ENCODE measurements at places on chromosomes 12 and 14.

DNA sequence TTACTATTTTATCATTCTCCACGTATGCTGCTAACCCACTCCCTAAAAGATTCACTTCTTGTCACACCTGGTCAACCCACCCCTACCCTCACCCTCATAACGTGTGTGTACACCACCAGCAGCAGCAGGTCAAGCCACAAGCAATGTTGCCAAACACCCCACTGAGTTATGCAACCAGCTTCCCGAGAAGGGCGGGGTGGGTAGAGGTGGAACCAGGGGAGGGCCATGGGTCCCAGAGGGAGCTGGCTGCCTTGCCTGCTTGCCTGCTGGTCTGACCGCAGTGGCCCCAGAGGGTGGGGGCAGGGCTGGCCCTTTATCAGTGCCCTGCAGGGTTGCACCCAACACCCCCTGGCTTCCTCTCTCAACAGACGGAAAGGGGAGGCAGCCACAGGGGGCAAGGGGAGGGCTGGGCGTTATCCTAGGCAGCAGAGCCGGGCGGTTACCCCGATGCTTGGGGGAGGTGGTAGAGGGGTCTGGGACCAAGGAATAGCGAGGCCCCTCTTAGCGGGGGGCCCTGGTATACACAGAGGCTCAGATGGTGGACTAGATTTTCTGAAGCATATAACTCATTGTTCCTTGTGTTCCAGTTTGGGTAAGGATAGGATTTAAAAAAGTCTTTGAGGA, 3.5 kb upstream of the NFE2 start:
- no peak for DNase-seq

DNA sequence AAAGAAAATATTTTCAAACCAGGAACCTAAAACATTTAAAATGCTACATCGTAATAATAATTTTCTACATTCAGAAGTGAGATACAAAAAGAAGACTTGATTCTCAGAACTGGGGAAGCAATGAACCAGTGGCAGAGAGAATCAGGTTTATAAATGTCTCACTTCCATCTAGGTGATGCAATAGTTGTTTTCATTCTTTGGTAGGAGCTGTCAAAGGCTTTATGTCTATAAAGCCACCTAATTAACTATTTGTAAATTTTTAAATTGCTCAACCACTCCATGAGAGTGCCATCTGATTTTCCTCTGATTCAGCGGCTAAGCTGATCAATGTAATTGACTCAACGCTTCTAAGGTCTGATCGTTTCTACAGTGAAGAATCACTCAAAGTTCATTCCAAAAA, 66.1 kb downstream of the ARMH4 start:
- no peak for DNase-seq

- DNase-seq: no peak
Measured at GRCh38 chr14:57999471-57999870, 133.6 kb upstream of the SLC35F4 start.

GRCh38 chr14:57212919-57213318, 55.8 kb downstream of the EXOC5 start:
- DNase-seq: no peak

DNA sequence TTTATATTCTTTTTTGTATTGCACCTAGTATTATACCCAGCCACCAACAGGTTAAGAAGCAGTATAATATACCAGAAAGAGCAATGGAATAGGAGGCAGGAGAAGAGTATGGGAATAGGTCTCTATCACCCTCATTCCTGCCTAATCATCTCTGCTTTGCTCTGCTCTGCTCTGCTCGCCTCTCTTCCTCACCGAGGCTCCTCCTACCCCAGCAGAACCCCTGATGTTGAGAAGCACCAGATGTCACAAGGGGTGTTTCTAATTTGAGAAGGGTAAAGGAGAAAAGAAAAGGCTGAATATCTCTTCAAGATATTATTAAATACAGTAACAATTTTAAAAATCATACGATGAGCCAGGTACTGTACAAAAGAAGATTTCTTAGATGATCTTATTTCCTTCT, 89.0 kb downstream of the STON2 start:
- DNase-seq: no peak

GRCh38 chr14:104094709-104095425, 9.4 kb downstream of the ASPG start:
- peak; percentile 58 for DNase-seq

DNA sequence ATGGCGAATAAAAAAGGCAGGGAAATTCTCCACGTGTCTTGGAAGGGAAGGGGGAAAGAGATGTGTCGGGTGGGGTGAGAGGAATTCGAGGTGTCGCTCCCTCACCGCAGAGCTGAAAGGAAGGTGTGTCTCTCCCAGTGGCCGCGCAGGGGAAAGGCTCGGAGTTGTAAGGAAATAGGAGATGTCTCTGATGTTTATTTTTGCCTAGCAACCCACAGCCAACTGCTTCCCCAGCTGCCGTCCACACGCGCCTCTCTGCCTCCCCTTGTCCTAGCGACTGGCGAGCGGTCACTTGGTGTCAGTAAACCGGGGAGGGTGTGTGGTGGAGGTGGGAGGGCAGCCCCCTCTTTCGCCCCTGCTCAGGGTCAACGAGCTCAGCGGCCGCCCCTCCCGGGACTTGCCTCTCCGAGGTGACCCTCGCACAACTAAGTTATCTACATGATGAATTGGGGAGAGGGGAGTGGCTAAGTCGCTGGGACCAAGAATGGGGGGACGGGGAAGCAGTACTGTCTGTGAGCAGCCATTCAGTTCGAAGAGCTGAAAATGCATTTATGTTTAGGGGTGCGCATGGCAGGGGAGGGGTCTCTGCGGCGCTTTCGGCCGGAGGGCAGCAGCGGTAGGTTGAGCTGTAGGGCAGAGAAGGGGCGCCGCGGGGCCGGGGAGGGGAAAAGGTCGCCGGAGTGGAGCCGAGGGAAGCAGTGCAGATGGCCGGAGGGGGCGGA, 585 bp upstream of the DYRK2 start:
- DNase-seq: peak; percentile 16

DNA sequence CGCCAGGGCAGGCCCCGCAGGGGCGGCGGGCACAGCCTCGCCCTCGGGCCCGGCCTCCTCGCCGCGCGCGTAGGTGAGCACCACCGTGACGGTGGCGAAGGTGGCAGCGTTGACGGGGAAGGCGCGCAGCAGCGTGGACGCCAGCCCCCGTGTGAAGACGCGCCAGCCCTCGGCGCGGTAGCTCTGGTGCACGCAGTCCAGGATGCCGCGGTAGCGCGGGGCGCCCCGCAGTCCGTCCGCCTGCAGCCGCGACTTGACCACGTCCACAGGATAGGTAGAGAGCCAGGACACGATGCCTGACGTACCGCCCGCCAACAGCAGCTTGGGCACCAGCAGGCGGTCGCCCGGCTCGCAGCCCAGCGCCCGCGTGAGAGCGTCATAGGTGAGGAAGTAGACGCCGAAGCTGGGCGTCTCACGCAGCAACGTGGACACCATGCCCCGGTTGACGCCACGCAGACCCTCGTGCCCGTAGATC, 13.9 kb downstream of the SLC25A29 start:
- DNase-seq: no peak

DNA sequence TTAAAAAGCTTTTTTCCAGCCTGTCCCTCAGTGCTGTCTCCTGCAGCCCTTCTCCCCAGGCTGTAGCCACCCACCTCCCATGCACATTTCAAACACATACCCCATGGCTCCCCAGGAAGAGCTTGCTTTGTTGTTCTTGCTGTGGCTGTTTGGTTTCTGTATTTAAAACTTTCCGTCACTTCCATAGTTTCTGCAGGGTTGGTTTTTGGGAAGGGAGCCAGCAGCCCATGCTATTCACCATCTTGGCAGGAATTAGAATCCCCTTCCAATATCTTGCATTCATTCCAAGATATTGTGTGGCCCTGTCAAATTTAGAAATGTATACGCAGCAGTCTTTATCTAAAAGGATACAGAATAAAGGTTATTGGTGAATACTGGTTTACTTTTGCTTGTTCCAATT, 29.6 kb downstream of the CFAP251 start:
- DNase-seq: no peak

DNA sequence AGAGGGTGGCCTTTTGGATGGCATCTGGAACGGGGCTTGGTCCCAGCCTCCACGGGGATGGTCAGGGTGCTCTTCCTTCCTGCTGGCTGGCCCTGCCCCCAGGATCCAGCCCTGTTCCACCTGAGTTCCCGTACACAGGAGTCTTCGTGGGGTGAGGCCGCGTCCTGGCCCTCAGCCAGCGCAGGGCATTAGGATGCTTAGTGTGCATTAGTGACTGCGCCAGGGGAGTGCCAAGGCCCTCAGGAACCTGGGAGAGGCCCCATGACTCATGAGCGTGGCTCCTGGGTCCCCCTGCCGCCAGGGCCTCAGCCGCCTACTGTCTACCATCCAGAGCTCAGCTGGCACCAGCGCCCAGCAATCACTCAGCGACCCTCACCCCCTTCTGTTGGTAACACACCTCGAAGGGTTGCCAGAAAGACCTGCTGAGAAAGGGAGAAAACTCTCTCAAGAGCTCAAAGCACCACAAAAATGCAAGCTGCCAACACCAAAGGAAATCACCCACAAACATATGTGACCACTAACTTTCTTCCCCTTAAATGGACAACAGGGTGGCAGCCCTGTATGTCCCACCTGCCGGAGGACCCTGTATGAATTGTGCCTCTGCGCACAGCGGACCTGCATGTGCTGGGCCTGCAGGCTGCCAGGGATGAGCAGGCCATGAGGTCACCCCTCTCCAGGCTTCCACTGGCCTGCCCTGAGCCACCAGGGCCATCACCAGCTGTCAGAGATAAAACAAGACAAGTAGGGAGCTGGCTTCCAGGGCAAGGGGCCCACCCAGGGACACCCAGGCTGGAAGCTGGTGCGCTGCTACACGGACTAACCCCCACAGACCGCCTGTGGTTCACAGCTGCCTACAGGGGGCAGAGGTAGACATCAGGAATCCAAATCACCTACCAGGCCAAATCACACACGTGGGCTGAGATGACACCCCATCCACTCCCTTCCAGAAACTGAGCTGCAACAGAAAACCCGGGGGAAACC, 28.7 kb downstream of the CCDC85C start:
- DNase-seq: no peak

Measured in activated T-helper 1 cell treated with Interleukin-2 at 50 U/mL for 16 hours (primary cell).